ENCODE measurements at places on chromosomes 16 and 17. TPM values are rescaled to one million over a fixed set of nuclear protein-coding genes. Genes with fewer than 3 reads are reported as not detected.

The ITGAX gene
- total RNA-seq, result 62.1 TPM

The HOXB6 gene
- total RNA-seq, result 2.2 TPM

DNA sequence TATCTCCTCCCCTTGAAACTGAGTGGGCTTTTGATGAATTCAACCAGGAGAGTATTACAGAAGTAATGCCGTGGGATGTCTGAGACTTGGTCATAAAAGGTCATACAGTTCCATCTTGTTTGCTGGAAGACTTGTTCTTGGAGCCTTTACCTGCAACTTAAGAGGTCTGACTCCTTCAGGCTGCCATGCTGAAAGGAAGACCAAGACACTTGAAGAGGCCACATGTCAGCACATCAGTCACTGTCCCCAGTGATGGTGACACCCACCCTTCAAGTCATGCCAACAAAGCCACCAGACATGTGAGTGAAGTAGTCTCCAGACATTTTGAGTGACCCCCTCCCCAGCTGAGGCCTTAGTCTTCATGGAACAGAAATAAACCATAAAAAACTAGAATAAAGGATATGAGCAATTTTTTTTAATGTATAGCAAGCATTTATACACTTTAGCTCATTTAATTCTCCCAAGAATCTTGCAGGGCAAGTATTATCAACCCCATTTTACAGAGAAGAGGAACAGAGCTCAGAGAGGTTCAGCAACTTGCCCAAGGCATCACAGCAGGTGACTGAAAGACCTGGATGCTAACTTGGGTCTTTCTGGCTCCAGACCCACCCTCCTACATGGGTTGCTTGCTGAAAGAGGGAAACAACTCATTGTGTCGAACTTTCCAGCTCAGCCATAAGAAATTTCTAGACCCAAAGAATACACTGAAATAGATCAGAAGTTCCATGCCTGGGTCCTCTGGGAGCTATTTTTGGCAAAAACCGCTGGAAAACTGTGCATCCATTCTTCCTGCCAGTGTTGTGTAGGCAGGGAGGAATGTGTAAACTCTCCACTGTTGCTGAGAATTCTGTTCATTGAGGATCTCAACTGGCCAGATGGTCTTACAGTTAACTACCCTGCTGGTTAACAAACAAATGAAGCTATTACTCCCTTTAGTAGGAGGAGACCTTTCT lies 38.1 kb downstream of the SOCS1 start:
- no peak for DNase-seq

DNA sequence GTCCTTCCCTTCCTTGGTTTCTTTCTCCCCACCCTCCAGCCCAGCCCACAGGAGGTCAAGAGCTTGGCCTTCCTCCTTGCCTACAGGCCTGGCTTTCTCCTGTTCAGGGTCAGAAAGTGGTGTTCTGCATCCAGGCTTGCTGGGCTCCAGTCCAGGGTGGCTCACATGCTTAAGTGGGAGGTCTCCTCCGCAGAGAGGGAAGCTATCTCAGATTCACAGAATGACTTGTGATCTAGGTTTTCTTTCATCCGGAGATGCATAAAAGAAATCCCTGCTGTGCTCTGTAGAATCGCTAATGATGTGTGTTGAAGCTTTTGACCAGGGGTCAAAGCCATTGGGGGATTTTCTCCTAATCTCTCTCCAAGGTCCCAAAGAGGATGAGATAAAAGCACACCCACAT lies 382.3 kb upstream of the EEF2KMT start:
- DNase-seq, result no peak

GRCh38 chr16:3145660-3146059 lies 10.8 kb downstream of the ZNF213 start:
- no peak for DNase-seq

DNA sequence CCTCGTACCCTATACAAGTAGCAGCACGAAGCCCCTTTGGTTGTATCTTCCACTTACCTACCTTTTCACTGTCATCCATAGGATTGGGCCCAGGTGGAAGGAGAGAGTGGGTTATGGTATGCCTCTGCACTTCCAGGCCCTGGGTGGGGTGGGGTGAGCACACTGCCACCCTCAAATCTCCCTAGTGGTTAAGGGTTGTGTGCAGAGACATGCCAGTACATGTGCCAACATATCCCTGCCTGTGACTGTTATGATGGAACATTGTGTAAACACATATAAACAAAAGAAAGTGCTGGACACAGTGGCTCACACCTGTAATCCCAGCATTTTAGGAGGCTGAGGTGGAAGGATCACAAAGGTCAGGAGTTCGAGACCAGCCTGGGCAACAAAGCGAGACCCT lies 11.1 kb downstream of the HROB start:
- DNase-seq, result no peak
